ENCODE measurements at places on chromosomes 16 and 17. TPM values are rescaled to one million over a fixed set of nuclear protein-coding genes. Genes with fewer than 3 reads are reported as not detected.
A peak's percentile ranks its signal among the peaks of the same experiment; 100 is the strongest.

Gene LGALS9B
- polyA plus RNA-seq, result 5.7 TPM

Gene CMTM3
- 14.7 TPM for polyA plus RNA-seq

Gene ANKRD40CL
- 298 TPM for polyA plus RNA-seq

Gene KRT13
- polyA plus RNA-seq, result 37.6 TPM

Gene ALDH3A1
- 0.92 TPM for polyA plus RNA-seq

- H3K4me3 ChIP-seq, result no peak overlapping the region
- DNase-seq, result no peak
- H3K36me3 ChIP-seq, result no peaks in the 10 kb centered on the region
- H3K27me3 ChIP-seq, result no peaks in the 10 kb centered on the region
Observed at GRCh38 chr16:55487048-55487803, 8.2 kb downstream of the MMP2 start.

DNA sequence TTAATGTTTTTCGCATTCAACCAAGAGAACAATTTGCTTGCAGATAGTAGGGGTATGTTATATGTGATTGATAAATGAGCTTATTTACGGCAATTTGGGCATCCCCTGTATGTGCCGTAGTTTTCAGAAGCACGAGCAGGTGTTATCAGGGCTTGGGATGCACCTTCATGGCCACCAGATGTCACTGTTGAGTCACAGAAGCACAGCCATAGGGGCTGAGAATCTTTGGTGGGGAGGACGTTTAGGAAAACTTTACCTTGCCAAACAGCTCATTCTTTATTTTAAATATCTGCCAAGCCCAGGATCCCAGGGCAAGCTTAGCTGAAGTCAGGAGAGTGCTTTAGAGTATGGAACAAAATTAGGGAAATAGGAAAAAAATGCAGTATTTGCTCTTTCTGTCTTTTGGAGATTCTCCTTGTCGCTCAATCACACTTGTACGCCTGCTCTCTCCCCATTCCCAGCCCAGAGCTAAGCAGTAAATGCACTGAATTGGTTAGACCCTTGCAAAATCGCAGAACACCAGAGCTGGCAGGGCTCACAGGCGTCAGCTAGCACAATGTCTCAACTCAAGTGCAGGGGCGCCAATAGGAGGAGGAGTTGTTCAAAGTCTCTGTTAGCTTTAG lies 93.6 kb upstream of the MPHOSPH6 start:
- no peak overlapping the region for H3K27ac ChIP-seq
- no peak overlapping the region for H3K4me3 ChIP-seq
- H3K36me3 ChIP-seq, result no peaks in the 10 kb centered on the region
- DNase-seq, result peak; percentile 65
- no peaks in the 10 kb centered on the region for H3K27me3 ChIP-seq
- H3K4me1 ChIP-seq, result no peaks in the 10 kb centered on the region

DNA sequence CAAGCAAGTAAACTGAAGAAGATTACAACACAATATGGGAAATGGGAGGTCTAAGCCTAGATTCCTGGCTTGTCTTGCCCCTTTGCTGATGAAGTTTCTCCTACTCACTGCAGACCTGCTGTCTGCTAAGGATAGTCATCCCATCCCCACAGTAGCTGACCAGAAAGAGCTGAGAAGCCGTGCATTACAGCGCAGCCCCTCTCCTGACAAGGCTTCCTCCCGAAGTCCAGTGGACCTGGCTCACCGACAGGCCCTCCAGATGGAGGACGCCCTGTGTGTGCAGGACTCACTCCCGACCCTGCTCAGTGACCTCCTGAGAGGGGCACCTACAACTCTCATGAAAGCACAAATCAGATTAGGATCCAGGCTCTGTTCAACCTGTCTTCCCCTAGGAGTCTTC lies 35.4 kb downstream of the KIAA0753 start:
- no peaks in the 10 kb centered on the region for H3K4me1 ChIP-seq
- H3K4me3 ChIP-seq, result no peak overlapping the region
- H3K27ac ChIP-seq, result no peak overlapping the region
- no peaks in the 10 kb centered on the region for H3K27me3 ChIP-seq
- peaks cover 21% of the 10 kb centered on the region for H3K36me3 ChIP-seq

- H3K4me1 ChIP-seq, result no peaks in the 10 kb centered on the region
- H3K36me3 ChIP-seq, result peaks cover 10% of the 10 kb centered on the region
- no peaks in the 10 kb centered on the region for H3K27me3 ChIP-seq
Observed at GRCh38 chr16:88069397-88070168, 118.3 kb downstream of the BANP start.

GRCh38 chr17:4850246-4850645 lies 17.1 kb downstream of the MINK1 start:
- no peak overlapping the region for H3K4me3 ChIP-seq
- H3K4me1 ChIP-seq, result peaks cover 5% of the 10 kb centered on the region
- H3K36me3 ChIP-seq, result peaks cover 42% of the 10 kb centered on the region

GRCh38 chr17:69810326-69810965 lies 264.6 kb upstream of the KCNJ16 start:
- no peaks in the 10 kb centered on the region for H3K27me3 ChIP-seq
- no peak overlapping the region for H3K4me3 ChIP-seq
- no peak overlapping the region for H3K27ac ChIP-seq
- H3K4me1 ChIP-seq, result no peaks in the 10 kb centered on the region
- H3K36me3 ChIP-seq, result no peaks in the 10 kb centered on the region

GRCh38 chr17:55705847-55706246 lies 16.8 kb downstream of the TMEM100 start:
- H3K36me3 ChIP-seq, result no peaks in the 10 kb centered on the region
- no peak for DNase-seq
- H3K4me3 ChIP-seq, result no peak overlapping the region

DNA sequence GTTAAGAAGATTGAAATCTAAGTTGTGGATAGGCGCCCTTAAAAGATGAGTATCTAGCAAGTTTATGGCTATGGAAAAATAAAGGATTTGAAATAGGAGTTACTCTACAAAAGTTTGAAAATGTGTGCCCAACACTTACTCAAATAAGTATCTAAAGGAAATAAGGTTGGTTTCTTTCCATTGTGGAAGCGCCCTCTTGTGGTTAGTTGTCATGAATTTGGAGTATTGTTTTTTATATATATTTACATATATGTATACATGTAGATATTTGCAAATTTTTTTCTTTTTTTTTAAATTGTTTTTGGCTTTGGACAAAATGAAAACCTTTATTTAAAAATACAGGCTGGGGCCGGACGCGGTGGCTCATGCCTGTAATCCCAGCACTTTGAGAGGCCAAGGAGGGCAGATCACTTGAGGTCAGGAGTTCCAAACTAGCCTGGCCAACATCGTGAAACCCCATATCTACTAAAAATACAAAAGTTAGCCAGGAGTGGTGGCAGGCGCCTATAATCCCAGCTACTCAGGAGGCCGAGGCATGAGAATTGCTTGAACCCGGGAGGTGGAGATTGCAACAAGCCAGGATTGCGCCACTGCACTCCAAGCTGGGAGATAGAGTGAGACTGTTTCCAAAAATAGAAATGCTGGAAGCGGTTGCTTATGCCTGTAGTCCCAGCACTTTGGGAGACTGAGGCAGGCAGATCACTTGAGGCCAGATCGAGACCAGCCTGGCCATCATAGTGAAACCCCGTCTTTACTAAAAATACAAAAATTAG lies 24.0 kb upstream of the VPS4A start:
- no peaks in the 10 kb centered on the region for H3K27me3 ChIP-seq
- DNase-seq, result peak; percentile 70
- no peaks in the 10 kb centered on the region for H3K36me3 ChIP-seq
- H3K4me1 ChIP-seq, result no peaks in the 10 kb centered on the region
- no peak overlapping the region for H3K27ac ChIP-seq
- no peak overlapping the region for H3K4me3 ChIP-seq

DNA sequence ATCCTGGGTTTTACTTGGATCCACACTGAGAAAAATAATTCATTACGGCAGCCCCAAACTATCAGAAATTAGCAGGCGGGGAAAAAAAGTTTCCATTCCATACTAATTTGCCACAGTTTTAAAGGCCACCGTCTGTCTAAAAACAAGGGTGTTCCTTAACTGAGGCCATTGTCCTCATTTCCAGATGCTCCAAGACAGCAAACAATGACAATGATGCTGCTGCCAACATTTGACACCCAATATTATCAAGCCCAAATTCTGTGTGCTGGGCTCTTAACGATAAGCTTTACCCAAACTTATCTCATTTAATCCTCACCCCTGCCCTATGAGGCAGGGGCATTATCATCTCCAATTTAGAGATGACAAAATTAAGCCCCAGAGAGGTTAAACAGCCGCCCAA lies 26.3 kb downstream of the CUEDC1 start:
- no peaks in the 10 kb centered on the region for H3K27me3 ChIP-seq
- no peaks in the 10 kb centered on the region for H3K36me3 ChIP-seq
- no peaks in the 10 kb centered on the region for H3K4me1 ChIP-seq
- H3K27ac ChIP-seq, result no peak overlapping the region

GRCh38 chr16:66720766-66721165 lies 24.2 kb upstream of the CMTM4 start:
- DNase-seq, result no peak
- no peaks in the 10 kb centered on the region for H3K27me3 ChIP-seq
- H3K4me3 ChIP-seq, result no peak overlapping the region
- H3K4me1 ChIP-seq, result no peaks in the 10 kb centered on the region
- H3K36me3 ChIP-seq, result peaks cover 31% of the 10 kb centered on the region

DNA sequence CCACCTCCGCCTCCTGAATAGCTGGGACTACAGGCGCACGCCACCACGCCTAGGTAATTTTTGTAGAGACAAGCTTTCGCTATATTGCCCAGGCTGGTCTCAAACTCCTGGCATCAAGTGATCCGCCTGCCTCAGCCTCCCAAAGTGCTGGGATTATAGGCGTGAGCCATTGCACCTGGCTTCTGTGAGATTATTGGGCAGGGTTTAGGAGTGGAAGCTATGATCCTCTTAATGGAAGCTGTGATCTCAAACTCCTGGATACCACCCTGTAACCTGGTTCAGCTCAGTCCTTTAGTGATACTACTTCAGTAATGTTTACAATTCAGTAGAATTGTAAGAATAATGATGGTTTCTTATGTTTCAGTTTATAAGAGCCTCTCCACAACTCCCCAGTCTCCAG lies 14.1 kb downstream of the NFE2L1 start:
- H3K4me3 ChIP-seq, result no peak overlapping the region
- H3K27ac ChIP-seq, result no peak overlapping the region
- H3K27me3 ChIP-seq, result no peaks in the 10 kb centered on the region
